Activated T-helper 17 cell treated with anti-CD3 and anti-CD28 coated beads, Interleukin-2, amount 50 U/mL, for 72 hours (primary cell): ENCODE measurements at places on chromosomes 16 and 17.

- H3K27me3 ChIP-seq, result no peaks in the 10 kb centered on the region
- ATAC-seq, result no peak
- peaks cover 13% of the 10 kb centered on the region for H3K4me1 ChIP-seq
- no peaks in the 10 kb centered on the region for H3K36me3 ChIP-seq
- H3K27ac ChIP-seq, result peak overlapping the region; percentile 97
These were observed 29.3 kb upstream of the ST6GALNAC1 start for GRCh38 chr17:76672892-76673291.

GRCh38 chr17:72466199-72466598, 345.4 kb downstream of the SOX9 start:
- no peak overlapping the region for H3K4me3 ChIP-seq
- peak; percentile 67 for ATAC-seq
- H3K4me1 ChIP-seq, result no peaks in the 10 kb centered on the region
- H3K27ac ChIP-seq, result no peak overlapping the region
- H3K27me3 ChIP-seq, result peaks cover 7% of the 10 kb centered on the region
- H3K36me3 ChIP-seq, result no peaks in the 10 kb centered on the region

- no peak for ATAC-seq
- H3K36me3 ChIP-seq, result no peaks in the 10 kb centered on the region
- no peak overlapping the region for H3K27ac ChIP-seq
- H3K27me3 ChIP-seq, result peaks cover 25% of the 10 kb centered on the region
These were observed 278.8 kb upstream of the C16orf82 start for GRCh38 chr16:26787924-26788323.

DNA sequence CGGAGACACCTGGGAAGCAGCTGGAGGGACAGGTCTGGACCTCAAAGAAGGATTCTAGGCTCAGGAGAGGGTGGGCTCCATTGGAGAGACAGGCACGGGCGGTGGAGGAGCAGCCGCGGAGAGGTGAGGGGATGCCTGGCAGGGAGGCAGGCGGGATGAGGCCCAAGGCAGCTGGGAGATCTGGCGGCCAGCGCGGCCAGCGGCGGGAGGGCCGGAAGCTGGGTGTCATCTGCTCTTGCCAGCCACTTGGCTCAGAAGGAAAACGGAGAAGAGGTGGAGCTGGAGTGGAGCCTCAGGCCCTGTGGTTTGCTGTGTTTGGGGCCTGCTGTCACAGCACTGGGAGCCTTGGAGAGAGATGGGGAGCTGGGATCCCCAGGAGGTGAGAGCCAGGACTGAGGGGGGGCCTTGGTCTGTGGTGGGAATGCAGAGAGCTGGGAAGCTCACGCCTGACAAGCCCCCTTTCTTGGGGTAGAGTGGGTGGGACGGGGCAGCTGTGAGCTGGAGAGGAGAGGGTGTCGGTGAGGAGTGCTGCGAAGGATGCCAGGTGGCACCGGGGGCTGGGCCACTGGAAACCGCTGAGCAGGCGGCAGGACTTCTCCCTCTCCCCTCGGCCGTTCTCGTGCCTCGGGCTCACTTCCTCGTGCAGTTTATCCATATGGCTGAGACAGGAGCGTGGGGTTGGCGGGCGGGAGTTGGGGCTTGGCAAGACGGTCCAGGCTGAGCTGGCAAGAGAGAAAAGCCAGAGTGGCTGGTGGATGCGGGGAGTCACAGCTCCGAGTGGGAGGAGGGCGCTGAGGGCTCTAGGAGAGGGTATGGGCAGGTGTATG, 8.0 kb downstream of the TBC1D24 start:
- no peak for ATAC-seq
- no peak overlapping the region for H3K27ac ChIP-seq
- H3K36me3 ChIP-seq, result no peaks in the 10 kb centered on the region
- H3K4me3 ChIP-seq, result no peak overlapping the region
- H3K27me3 ChIP-seq, result no peaks in the 10 kb centered on the region

- H3K36me3 ChIP-seq, result no peaks in the 10 kb centered on the region
- ATAC-seq, result no peak
- no peaks in the 10 kb centered on the region for H3K4me1 ChIP-seq
- no peak overlapping the region for H3K4me3 ChIP-seq
These were observed 54.0 kb upstream of the CIBAR2 start for GRCh38 chr16:85166281-85166680.

DNA sequence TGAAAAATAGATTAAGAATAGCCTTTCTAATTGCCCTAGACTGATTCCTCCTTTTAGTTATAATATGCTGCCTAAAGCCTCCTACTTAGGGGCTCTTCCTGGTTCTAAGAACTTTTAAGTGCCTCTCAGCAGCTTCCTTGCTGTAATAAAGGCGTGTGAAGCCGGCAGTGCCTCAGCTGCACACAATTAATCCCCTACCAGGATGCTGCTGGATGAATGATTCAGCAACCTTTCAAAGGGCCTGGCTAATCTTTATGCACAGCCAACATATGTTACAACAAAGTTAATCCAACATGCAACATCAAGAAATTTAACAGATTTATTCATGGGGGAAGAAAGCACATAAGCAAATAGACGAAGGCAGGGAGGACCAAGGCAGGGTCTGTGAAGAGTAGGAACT, 145.2 kb downstream of the PMP22 start:
- H3K27ac ChIP-seq, result no peak overlapping the region
- H3K4me3 ChIP-seq, result no peak overlapping the region
- H3K27me3 ChIP-seq, result peaks cover 30% of the 10 kb centered on the region
- ATAC-seq, result no peak
- no peaks in the 10 kb centered on the region for H3K36me3 ChIP-seq

- peaks cover 7% of the 10 kb centered on the region for H3K27me3 ChIP-seq
- no peak overlapping the region for H3K27ac ChIP-seq
- no peak for ATAC-seq
- H3K4me1 ChIP-seq, result peaks cover 14% of the 10 kb centered on the region
- H3K4me3 ChIP-seq, result no peak overlapping the region
- no peaks in the 10 kb centered on the region for H3K36me3 ChIP-seq
These were observed 26.8 kb upstream of the PMFBP1 start for GRCh38 chr16:72198771-72199201.

- H3K4me1 ChIP-seq, result peaks cover 6% of the 10 kb centered on the region
- H3K27ac ChIP-seq, result peak overlapping the region; percentile 21
- H3K27me3 ChIP-seq, result no peaks in the 10 kb centered on the region
- no peak for ATAC-seq
These were observed 16.0 kb upstream of the RHOT1 start for GRCh38 chr17:32126325-32126724.

DNA sequence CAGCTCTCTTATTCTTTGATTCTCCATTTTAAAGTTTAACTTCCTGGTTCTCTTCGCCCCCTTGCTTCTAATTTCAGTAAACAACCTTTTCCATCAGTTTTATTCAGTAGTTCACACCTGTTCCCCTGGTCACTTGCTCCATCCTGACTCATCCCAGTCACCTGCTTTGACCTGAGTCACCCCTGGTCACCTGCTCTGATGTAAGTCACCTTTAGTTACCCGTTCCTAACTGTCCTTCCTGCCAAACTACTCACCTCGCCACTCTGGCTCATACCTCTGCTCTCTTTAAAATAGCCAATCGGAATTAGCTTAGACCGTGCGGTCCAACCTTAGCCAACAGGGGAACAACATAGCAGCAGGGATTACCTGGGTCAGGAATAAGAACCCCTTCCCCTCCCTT, 4.7 kb upstream of the NLRC5 start:
- H3K27me3 ChIP-seq, result no peaks in the 10 kb centered on the region
- no peak for ATAC-seq
- H3K4me1 ChIP-seq, result peaks cover 44% of the 10 kb centered on the region
- H3K27ac ChIP-seq, result peak overlapping the region; percentile 95
- peak overlapping the region; percentile 90 for H3K4me3 ChIP-seq

DNA sequence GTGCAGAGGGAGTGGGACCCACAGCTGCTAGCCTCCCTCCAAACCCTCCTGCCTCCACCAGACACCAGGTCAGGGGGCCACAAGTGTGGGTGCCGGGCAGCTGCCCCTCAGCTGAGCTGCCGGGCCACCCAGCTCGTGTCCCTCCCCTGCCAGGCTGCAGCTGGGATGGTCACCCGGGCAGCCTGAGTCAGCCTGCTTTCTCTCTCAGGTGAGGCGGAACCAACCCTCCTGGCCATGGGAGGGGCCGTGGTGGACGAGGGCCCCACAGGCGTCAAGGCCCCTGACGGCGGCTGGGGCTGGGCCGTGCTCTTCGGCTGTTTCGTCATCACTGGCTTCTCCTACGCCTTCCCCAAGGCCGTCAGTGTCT, 6.9 kb downstream of the SLC16A3 start:
- no peak for ATAC-seq
- peak overlapping the region; percentile 43 for H3K27ac ChIP-seq
- peak overlapping the region; percentile 53 for H3K4me3 ChIP-seq
- H3K4me1 ChIP-seq, result peaks cover 13% of the 10 kb centered on the region
- H3K27me3 ChIP-seq, result no peaks in the 10 kb centered on the region

GRCh38 chr17:75616521-75617122, 16.6 kb upstream of the SMIM5 start:
- H3K4me3 ChIP-seq, result no peak overlapping the region
- H3K36me3 ChIP-seq, result no peaks in the 10 kb centered on the region
- no peaks in the 10 kb centered on the region for H3K4me1 ChIP-seq
- H3K27me3 ChIP-seq, result no peaks in the 10 kb centered on the region
- no peak for ATAC-seq

GRCh38 chr17:44361292-44362260, 2.1 kb downstream of the FAM171A2 start:
- no peak for ATAC-seq
- H3K4me3 ChIP-seq, result no peak overlapping the region
- peaks cover 6% of the 10 kb centered on the region for H3K4me1 ChIP-seq
- no peak overlapping the region for H3K27ac ChIP-seq
- peaks cover 4% of the 10 kb centered on the region for H3K27me3 ChIP-seq

- peaks cover 29% of the 10 kb centered on the region for H3K4me1 ChIP-seq
- no peak for ATAC-seq
- H3K27ac ChIP-seq, result peak overlapping the region; percentile 87
- no peak overlapping the region for H3K4me3 ChIP-seq
- peaks cover 5% of the 10 kb centered on the region for H3K36me3 ChIP-seq
These were observed 286.7 kb downstream of the SEC14L1 start for GRCh38 chr17:77427391-77427991.

DNA sequence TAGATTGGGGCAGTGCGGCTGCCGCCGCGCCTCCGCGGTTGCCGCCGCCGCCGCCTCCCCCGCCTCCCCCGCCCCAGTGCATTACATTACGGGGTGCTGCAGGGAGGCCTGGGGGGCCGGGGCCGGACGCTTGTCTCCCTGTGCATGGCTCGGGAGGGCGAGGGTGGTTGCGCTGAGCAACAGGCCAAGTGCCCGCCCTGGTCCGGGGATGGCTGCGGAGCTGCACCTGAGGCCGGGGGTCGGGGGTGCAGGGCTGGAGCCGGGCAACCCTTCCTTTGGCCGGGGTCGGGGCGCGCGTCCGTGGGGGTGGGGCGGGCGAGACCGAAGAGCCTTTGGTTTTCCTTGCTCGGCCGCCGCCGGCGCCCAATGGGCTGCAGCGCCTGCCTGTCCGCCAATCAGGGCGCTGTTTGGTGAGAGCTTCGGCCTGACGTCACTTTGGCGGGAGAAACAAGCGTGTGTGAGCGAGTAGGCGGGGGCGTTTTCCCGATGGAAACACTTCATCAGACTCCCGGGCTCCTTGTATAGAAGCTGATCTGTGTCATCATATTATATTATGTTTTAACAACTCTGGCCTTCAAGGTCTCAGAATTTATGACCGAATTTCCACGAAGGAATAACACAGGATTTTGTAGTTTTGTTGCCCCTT, 941 bp upstream of the FBXL20 start:
- H3K27ac ChIP-seq, result peak overlapping the region; percentile 96
- H3K36me3 ChIP-seq, result peaks cover 23% of the 10 kb centered on the region
- H3K27me3 ChIP-seq, result no peaks in the 10 kb centered on the region
- peak overlapping the region; percentile 98 for H3K4me3 ChIP-seq

DNA sequence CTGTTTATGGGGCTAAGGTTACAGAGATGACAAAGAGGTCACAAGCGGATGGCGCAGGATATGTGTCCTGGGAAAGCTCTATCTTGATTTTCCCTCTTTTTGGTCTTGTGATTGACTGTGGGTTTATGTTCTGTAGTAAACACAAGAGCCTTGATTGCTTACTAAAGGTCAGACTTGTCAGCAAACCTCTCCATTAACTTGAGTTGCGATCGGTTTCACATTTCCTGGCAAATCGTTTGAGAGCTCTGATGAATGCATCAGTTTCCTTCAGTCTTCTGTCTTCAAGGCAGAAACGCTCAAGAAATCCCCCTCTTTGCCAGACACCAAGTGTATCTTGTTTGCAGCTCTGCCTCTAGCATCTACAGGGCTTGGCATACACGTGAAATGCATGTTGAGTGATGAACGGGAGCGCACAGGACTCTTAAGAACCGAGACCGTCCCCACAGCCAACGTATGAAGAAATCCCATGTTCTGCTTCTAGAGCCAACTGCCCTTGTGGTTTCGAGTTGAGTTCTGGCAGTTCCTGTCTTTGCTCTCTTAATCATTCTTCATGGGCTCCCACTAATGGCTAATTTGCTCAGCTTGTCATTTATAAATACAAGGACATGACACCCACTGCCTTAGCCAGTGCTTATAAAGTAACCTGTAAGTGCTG, 143.3 kb downstream of the PITPNC1 start:
- peak; percentile 46 for ATAC-seq
- H3K27ac ChIP-seq, result peak overlapping the region; percentile 70
- H3K4me3 ChIP-seq, result peak overlapping the region; percentile 49
- H3K36me3 ChIP-seq, result no peaks in the 10 kb centered on the region
- H3K27me3 ChIP-seq, result no peaks in the 10 kb centered on the region

GRCh38 chr17:81026266-81027036, 8.5 kb upstream of the BAIAP2 start:
- no peak overlapping the region for H3K4me3 ChIP-seq
- no peak for ATAC-seq
- peaks cover 8% of the 10 kb centered on the region for H3K27me3 ChIP-seq

DNA sequence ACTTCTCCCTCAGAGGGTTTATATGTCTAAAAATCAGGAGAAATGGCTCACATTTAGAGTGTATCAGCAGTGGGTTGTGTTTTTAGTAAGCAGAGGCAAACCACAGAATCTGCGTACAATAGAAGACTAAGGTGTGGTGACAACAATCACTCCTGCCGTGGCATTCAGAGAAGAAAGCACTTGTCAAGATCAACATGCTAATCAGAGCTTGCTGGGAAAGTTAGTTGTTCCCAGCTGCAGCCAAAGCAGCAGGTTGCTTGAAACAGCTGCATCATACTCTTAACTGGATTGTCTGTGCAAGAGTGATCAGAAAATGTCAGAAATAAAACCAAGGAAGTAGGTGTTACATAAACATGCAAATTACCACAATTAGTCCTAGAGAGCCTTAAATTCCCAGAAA, 616.4 kb downstream of the CDH8 start:
- no peak for ATAC-seq
- H3K27ac ChIP-seq, result no peak overlapping the region
- H3K36me3 ChIP-seq, result no peaks in the 10 kb centered on the region
- H3K4me3 ChIP-seq, result no peak overlapping the region
- no peaks in the 10 kb centered on the region for H3K27me3 ChIP-seq

- ATAC-seq, result no peak
- H3K27me3 ChIP-seq, result peaks cover 9% of the 10 kb centered on the region
- H3K27ac ChIP-seq, result no peak overlapping the region
- H3K4me3 ChIP-seq, result no peak overlapping the region
- H3K36me3 ChIP-seq, result no peaks in the 10 kb centered on the region
These were observed 110.3 kb downstream of the CCT6B start for GRCh38 chr17:34850964-34851363.

- peak overlapping the region; percentile 80 for H3K4me3 ChIP-seq
- no peaks in the 10 kb centered on the region for H3K27me3 ChIP-seq
- H3K27ac ChIP-seq, result peak overlapping the region; percentile 93
- ATAC-seq, result peak; percentile 82
- H3K36me3 ChIP-seq, result peaks cover 21% of the 10 kb centered on the region
- H3K4me1 ChIP-seq, result peaks cover 27% of the 10 kb centered on the region
These were observed 592.9 kb downstream of the MAF start for GRCh38 chr16:79007614-79008013.
